IMR-90 (cell line): ENCODE measurements at places on chromosomes 1 and 21.

GRCh38 chr1:7526867-7527732 is 244.0 kb upstream of the VAMP3 start:
- DNase-seq: peak; percentile 84

GRCh38 chr1:209621741-209622655 is 30.2 kb downstream of the LAMB3 start:
- DNase-seq: no peak

- DNase-seq: no peak
Observed at GRCh38 chr1:214335567-214335966, 54.6 kb downstream of the SMYD2 start.

GRCh38 chr1:244106837-244107493 is 55.9 kb downstream of the ZBTB18 start:
- DNase-seq: no peak

GRCh38 chr1:5502311-5503194 is 489.7 kb downstream of the NPHP4 start:
- DNase-seq: no peak

GRCh38 chr21:16330082-16330907 is 600.5 kb downstream of the USP25 start:
- peak; percentile 75 for DNase-seq

DNA sequence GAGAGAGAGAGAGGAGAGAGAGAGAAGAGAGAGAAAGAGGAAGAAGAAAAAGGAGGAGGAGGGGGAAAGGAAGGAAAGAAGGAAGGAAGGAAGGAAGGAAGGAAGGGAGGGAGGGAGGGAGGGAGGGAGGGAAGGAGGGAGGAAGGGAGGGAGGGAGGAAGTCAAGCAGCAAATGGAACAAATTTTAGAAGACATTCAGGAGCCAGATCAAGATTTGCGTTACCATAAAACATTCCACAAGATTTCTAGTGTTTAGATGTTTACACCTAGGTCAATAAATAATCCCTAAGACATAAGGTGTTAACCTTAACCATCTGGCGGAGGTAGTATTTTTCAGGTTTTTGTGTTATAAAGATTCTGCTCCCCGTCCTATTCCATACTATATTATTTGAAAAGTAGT is 1320.1 kb upstream of the PRMT6 start:
- no peak for DNase-seq

- no peak for DNase-seq
Observed at GRCh38 chr1:162629077-162629627, 3.1 kb upstream of the DDR2 start.

- no peak for DNase-seq
Observed at GRCh38 chr1:83029916-83030315, 969.0 kb downstream of the TTLL7 start.

DNA sequence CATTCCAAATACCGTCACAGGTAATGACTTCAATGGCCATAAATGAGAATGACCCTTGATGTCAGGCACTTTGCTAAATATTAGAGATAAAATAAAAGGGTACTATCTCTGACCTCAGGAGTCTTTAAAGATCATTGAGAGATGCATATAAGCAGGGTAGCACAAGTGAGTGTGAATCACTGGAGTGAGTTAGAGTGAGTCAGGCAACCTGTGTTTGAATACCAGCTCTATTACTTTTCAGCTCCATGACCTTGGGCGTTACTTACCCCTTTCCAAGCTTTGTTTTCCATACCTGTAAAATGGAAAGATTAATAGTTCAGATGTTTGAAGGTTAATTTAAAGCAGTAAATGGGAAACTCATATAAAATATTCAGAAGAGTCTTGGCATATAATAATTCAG is 1058.0 kb upstream of the ADGRL4 start:
- DNase-seq: peak; percentile 47

DNA sequence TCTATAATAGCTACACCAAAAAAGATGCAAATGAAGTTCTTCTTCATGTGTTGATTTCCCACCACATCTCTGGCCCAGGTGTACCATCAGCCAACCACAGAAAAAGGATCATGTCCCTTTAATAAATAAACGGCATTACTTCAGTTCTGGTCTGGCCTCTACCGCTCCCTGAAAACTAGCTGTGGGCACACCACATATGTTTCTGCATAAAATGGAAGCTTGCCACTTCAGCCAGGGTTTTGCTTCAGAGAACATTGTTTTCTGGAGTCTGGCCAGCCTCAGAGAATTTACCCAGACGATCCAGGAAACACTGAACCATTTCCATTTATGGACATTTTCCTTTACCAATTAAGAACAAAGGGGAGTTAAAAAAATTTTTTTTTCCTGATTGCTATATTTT is 5.8 kb upstream of the LAMC2 start:
- peak; percentile 85 for DNase-seq
